HepG2 (cell line): ENCODE measurements at places on chromosomes 7 and 10.

DNA sequence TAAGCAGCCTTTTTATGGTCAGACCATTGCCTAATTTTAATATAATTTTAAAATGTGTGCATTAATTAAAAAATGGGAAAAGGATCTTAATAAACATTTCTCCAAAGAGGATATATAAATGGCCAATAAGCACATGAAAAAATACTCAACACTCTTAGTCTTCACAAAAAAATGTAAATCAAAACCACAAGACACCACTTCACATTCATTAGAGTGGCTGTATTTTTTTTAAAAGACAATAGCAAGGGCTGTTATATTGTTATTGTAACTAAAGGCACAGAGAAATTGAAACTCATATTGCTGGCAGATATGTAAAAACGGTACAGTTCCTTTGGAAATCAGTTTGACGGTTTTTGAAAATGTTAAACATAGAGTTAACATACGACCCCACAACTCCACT is 3.2 kb upstream of the CROT start:
- no peak for DNase-seq

DNA sequence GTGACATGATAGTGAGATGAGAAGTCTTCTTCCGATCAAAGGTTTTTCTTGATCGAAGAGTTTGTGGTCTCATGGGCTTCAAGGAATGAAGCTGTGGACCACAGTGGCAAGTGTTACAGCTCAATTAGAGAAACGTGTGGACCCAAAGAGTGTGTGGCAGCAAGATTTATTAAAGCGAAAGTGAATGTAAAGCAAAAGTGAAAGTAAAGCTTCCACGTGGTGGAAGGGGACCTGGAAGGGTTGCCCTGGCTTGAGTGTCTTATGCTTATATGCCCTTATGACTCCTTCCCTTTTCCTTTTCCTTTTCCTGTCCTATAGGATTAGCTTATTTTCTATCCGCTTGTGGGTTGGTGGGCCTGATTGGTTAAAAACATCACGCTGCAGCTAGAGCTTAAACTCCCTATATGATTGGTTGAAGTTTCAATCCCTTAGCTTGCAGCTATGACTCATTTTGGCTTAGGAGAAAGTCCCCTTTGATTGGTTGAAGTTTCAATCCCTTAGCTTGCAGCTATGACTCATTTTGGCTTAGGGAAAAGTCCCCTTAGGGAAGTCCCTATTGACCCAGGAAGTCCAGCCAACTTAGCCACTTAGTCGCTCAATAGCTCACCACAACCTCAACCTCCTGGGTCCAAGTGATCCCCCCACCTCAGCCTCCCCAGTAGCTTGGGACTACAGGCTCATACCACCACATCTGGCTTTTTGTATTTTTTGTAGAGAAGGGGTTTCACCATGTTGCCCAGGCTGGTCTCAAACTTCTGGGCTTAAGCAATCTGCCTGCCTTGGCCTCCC is 34.7 kb downstream of the MRPS24 start:
- no peak for DNase-seq

GRCh38 chr7:69434398-69434815 is 163.9 kb upstream of the AUTS2 start:
- DNase-seq, result no peak

DNA sequence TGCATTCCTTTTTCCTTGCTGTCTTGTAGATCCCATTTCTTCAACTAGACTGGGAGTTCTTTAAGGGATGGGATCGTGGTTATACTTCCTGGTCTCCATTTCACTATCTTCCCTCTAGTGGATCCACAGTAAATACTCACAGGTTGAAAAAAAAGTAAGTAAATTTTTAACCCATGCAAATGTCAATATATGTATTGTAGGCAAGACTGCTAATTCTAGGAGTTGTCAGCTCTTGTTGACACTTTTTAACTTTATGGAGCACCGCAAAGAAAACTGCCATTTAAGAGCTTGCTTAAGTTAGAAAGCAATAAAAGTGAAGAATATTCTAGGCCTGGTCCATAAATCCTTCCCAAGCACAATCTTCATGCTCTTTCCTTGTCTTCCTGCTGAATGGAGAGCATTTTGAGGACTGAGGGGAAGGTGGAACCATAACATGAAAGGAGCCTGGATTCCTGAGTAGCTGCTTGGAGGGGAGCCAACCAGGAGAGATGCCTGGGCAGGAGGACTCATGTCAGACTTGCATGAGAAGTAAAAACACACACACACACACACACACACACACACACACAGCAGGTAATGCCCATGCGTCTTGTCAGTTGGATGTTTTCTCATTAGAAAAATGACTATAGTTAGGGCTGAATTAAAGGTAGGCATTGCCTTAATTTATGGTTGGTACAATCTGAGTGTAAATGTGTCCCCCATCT is 32.2 kb downstream of the VWA2 start:
- no peak for DNase-seq

GRCh38 chr7:121557034-121557892 is 161.2 kb upstream of the FAM3C start:
- no peak for DNase-seq

DNA sequence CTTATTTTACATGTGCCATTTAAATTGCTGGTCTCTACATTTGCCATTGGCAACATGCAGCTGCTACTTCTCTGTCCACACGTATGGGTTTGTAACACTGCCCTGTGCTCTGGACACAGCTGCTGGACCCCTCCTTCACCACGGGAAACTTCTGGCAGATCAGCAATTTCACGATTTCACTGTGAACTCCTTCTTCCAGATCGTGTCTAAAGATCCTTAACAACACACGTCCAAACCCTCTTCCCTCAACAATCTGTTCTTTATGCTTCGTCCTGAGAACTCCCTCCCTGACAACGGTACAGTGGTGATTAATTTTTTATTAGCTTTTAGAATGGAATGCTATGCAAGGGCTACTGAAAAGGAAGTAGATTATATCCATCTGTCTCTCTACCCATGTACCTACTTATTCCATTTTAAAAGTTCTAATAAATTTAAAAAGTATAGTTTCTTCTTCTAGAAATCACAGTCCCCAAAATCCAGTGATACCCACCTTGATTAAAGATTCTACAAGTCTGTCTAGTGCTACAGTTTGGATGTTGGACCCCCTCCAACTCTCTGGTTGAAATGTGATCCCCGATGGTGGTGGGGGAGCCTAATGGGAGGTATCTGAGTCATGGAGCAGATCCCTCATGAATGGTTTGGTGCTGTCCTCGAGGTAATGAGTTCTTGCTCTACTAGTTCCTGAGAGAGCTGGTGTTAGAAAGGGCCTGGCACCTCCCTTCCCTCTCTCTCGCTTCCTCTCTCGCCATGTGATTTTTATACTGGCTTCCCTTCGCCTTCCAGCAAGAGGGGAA is 81.0 kb downstream of the KIAA1549 start:
- DNase-seq, result no peak

DNA sequence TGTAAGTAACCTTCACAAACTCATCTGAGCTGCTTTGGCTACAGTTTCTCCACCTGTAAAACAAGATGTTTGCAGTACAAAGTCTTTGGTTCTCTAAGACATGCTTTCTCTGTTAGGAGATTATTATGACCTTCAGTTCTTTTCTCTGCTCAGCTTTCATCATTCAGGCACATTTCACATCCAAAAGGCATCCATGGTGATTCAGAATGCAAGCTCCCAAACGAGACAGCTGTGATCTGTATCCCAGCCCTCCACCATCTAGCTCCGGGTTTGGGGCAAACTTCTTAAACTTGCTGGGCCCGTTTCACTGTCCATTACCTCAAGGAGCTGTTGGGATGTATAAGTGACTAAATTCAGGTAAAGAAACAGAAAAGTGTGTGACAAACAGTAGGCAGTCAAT is 95.8 kb upstream of the COL1A2 start:
- DNase-seq, result no peak

- DNase-seq, result no peak
Measured at GRCh38 chr7:3187444-3188040, 113.5 kb upstream of the SDK1 start.
